ENCODE measurements at places on chromosomes 5 and 9.

DNA sequence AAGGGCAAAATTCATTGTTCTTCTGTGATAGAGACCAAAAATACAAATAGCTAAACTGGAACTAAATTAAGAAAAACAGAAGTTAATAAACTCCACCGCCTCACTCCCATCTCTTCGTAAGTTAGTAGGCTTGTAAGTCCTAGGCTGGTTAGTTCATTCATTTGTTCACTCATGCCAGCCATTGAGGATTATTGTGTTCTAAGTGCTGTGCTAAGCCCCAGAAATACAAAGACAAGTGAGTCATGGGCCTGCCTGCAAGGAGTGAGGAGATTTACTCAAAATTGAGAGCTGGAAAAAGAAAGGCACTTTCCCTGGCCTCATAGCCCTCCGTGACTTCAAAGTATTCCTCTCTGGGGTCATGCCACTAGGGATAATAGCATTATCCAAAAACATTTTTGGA is 8.5 kb downstream of the DOCK8 start:
- no peak for DNase-seq

DNA sequence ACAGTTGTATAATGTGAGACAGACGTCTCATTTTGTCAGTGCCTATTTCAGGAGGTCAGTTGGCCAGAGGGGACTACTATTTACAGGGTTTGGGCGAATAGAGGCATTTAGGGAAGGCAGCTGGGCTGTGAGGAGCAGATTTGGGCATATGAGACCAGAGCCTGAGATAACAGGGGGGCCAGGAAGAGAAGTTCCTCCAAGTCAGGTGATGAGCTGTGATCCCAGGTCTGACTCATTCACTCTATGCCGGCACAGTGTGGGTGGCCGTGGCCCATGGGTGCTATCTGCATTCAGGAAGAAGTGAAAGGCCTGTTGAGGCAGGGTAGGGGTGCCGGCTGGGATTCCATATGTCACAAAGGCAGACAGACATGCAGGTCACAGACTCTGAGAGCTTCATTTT is 142.8 kb downstream of the PDZD2 start:
- no peak for DNase-seq

- DNase-seq: no peak
These were observed 246.6 kb downstream of the DEPDC1B start for GRCh38 chr5:60453186-60453976.

DNA sequence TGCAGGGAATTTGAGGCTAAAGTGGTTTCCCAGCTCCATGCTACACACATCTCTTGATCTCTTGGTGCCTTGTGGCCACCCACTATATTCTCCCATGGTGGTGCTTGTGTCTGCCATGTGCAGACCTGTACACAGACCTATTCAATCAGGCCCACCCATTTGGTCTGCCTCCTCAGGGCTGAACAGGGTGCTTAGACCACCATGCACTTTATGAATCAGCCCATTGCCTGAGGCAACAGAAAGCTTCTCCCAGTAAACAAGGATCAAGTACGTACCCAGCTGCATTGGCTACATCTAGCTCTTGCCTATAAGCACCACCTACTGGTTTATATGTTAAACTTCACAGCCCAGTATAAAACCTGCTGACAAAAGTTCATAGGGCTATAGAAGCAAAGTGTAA is 664.3 kb upstream of the EDIL3 start:
- no peak for DNase-seq

DNA sequence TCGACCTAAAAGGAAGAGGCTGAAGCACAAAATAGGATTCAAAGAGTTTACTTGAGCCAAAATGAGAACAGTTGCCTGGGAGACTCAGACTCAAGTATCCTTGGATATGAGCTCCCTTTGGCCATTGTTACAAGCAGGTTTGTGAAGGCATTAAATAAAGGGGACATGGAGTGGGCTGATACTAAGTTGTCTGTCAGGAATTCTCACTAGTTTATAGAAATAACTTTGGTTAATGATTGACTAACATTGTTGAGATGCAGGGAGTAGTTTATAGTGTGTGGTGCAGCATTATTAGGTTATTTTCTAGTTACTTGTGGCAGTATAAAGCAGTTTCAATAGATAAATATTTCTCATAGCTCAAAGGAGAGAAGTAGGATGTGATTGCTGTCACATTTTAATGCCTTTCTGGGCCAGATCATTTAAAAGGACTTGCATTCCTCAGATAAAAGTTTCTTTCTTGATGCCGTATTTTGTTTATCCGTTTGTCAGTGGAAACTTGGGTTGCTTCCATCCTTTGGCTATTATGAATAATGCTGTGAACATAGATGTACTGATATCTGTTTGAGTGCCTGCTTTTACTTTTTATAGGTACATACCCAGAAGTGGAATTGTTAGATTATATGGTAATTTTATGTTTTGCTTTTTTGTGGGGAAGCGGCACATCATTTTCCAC is 9.1 kb downstream of the AP3S1 start:
- no peak for DNase-seq

DNA sequence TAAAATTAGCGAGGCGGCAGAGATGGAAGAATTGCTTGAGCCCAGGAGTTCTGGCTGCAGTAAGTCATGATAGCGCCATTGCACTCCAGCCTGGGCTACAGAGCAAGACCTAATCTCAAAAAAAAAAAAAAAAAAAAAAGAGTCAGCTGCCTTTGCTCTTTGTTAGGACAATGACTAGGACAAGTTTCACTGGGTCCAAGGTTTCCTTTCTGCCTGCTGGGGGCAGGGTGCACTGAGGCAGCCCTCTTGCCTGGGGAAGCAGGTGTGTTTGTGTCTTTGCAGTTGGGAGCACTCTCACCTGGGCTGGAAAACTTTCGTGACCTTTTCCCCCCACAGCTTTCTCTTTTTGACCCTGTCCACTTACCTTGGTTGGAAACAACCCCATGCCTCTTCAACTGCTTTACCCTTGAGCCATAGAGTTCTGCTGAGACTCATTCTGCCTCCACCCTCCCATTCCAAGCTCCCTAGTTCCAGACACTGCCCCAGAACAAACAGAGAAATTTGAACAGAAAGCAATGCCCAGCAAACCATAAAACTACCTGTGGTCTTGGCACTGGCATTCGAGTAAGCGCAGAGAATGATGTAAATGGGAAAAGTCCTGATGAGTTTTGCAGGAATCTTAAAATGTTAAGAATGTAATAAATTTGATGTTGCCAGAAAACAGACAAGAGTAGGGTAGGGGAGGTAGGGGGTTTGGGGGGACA is 17.0 kb upstream of the MYO10 start:
- DNase-seq: no peak

GRCh38 chr9:92188969-92189781 is 74.0 kb upstream of the SPTLC1 start:
- no peak for DNase-seq

DNA sequence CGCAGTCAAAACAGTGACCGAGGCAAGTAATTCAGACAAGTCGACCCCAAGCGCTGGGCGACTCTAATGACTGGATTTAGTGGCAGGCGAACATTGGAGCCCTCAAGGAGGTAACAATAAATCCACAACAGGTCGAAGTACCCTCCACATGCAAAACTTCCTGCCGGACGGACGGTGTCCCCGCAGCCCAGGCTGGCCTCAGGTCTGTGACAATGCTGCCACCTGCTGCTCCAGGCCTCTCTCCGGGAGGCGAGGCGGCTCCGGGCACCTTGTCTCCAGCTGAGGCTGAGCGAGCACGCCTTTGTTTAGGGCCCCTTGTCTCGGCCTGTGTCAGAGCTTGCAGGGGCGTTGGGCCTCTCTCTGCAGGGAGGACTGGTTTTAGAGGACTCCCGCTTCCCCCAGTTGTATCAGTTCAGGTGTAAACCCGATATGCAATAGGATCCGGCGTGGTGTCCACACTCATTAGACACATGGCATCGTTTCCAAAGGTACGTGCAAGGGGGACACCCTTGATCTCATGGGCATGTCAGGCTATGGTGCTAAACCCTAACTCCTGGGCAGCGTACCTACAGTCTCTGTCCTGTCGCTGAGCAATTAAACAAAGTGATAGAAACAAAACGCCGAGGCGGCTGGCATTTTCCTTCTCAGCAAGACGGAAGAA is 628.0 kb upstream of the ADAMTS16 start:
- DNase-seq: no peak

DNA sequence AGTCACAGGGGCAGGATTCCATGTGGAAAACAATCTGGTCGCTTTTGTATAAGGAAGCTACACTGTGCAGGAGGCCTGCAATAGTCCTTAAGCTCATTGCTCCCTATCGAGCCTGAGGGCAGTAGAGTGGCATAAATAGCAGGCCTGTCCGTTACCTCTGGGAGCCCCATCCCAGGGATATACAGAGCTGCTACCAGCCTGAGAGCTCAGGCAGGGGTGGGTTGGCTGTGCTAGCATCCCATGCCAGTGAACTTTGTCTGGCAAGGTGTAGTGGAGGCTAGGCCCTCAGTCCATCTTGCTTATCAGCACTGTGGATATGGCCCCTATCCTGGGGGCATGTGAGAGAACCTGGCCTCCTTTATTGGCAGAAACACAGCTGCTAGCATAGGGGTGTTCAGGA is 47.7 kb downstream of the SLCO6A1 start:
- DNase-seq: no peak

GRCh38 chr9:128637656-128638055 is 19.0 kb downstream of the DYNC2I2 start:
- DNase-seq: no peak

- no peak for DNase-seq
These were observed 253.7 kb downstream of the NR3C1 start for GRCh38 chr5:143149759-143150158.

- DNase-seq: no peak
These were observed 48.2 kb downstream of the GABBR2 start for GRCh38 chr9:98660541-98660940.

- DNase-seq: peak; percentile 19
These were observed 71.5 kb upstream of the RPS23 start for GRCh38 chr5:82349652-82350051.

GRCh38 chr9:13728917-13729811 is 449.7 kb upstream of the MPDZ start:
- no peak for DNase-seq

DNA sequence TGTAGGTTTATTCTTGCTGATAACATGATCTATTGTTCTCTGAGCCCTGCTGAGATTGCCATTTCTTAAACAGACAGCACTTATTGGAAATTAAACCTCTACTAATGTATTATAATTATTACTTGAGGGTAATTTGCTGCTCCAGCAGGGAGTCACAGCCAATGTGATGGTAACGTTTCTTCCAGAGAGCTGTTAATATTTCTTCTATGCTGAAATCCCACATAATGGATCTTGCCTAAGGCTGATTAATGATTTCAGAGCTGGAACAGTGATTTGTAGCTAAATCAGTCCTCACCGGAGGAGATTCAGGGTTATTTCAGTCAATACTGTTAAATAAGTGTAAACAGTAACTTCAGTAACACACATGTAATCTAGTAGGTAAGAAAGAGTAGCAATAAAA is 170.1 kb downstream of the CDH12 start:
- DNase-seq: no peak

GRCh38 chr9:71647094-71647591 is 121.2 kb downstream of the CEMIP2 start:
- no peak for DNase-seq

Data from stimulated activated CD8-positive, alpha-beta memory T cell treated with anti-CD3 and anti-CD28 coated beads, Interleukin-7, amount 100 ng/mL, for 24 hours (primary cell).